ENCODE measurements at places on chromosomes 3 and 15.

DNA sequence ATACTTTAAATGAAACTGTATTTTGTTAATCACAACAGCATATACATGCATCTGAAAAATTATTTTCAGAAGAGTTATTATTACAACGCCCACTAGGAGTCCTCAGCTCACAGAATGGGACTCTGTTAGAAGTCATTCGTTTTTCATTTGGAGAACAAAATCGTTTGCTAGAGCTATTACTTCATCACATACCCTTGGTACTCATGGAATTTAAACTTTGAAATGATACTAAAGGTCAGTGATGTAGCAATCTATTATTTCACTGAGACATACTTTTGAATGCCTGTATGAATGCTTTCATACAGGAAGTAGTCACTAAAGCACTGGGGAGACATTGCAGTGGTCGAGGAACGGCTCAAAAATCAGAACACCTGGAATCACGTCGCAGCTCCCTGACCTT lies 198.1 kb downstream of the MBNL1 start:
- DNase-seq = peak; percentile 43

- DNase-seq = no peak
Measured at GRCh38 chr3:127884041-127884440, 31.0 kb upstream of the KBTBD12 start.

DNA sequence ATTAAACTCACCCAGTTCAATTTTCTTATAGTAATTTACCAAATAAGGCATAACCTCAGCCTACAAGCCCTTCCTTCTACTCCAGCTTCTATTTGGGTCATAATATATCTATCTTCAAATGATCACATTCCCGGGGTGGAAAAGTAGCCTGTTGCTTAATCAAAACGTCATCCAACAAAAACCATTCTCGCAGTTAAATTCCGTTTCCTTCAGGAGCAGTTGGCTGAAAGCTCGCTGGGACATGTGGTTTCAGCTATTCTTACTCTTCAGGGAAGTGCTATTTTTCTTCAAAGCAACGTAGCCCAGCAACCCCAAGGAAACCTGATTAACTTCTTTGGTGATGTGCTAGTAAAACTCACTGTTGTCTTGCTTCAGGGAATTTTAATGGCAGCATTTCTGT lies 59.6 kb downstream of the MAGI1 start:
- DNase-seq = no peak

- no peak for DNase-seq
Measured at GRCh38 chr15:39438799-39439592, 141.9 kb upstream of the THBS1 start.

DNA sequence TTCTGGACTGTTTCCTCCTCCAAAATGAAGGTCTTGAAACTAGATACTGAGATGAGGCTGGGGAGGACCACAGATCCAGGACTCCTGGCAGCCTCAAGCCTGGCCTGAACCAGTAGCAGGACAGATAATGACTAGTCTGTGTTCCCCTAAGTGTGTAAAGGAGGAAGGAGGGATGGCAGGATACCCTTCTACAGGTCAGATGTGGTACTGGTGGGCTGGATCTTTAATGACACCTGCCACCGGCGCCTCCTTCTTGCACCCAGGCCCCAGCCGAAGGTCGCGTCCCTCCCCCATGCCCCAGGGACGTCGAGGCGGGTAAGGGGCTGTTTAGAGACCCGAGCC lies 556 bp downstream of the USP19 start:
- no peak for DNase-seq

GRCh38 chr3:141945726-141946485 lies 69.5 kb downstream of the ATP1B3 start:
- no peak for DNase-seq

DNA sequence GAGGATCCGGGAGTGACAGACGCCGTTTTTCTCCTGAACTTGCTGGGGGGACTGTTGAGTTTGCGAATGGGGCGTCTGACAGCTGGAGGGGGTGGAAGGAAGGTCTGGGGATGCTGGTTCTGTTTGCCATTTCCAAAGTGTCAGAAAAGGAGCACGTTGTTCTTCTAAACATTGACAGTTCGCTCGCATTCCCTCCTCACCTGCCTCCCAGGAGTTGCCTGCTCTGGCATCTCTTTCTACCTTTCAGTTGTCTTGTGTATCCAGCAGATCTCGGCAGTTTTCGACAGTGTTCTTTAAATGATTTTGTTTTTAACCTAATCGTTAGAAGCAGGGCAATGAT lies 829 bp downstream of the SELENOT start:
- no peak for DNase-seq

DNA sequence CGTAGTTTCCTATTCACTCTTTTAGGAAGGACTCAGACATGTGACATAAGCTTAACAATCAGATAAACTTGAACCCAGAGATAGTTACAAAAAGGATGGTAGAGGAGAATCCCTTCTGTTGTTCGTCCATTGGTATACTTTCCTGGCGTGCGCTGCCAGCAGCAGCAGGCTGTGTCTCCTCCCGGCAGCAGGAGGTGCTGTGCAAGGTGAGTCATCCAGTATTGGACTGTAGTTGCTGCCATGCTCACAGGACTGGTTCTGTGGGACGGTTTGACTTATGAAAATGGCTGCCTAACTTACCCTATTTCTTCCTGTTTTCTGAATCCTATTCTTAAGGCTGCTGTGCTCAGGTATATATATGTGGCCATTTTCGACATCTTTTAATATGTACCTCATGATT lies 253.4 kb upstream of the LRRC3B start:
- no peak for DNase-seq

- no peak for DNase-seq
Measured at GRCh38 chr3:116083683-116084082, 361.6 kb downstream of the LSAMP start.

DNA sequence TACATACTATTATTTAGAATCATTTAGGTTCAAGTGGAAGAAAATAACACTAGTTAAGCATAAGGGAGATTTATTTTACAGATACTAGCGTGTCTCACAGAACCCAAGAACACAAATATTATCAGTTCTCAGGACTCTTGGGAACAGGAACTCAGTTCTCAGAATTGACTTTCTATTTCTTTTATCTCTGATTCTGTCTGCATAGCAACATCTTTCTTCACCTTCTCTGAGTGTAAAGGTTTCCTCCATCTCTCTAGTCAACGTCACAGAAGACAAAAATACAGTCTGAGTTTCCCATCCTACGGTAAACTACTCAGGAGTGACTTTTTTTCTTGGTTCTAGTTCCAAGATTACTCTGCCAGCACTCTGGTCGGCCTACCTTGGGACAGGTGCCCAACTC lies 220.0 kb downstream of the SV2B start:
- DNase-seq = no peak

DNA sequence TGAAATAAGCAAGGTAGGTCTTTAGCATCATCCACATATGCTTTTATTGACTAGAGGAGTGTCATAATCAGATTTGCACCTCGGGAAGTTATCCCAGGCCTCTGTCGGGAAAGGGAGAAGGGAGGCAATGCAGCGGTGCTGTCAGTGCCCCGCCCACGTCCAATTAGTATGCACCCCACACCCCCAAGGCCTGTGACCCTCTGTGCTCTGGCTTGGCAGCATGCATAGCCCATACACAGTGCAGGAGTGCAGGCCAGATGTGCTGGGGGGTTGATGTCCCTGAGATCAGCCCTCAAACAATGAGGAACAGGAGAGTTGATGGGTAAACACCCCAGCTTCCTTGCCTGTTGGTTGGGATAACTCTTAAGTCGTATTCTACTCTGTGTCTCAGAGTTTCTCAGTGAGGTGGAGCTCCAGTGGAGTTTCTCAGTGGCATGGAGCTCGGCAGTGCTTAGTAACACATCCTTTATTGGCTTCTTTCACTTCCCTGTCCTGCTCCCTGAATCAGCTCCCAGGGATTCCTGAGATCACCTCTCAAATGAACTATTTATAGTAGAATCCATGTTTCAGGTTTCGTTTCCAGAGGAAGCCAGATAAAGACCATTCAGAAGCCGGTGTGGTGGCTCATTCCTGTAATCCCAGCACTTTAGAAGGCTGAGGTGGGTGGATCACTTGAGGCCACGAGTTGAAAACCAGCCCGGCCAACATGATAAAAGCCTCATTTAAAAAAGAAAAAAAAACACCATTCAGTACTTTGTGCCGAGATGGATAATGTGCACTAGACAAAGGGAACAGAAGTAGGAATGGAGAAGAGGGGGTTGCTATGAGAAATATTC lies 26.7 kb upstream of the NDUFB4 start:
- DNase-seq = no peak

GRCh38 chr3:128730471-128730870 lies 4.5 kb downstream of the RAB7A start:
- DNase-seq = peak; percentile 17

- DNase-seq = no peak
Measured at GRCh38 chr15:73246898-73247297, 121.9 kb downstream of the HCN4 start.

DNA sequence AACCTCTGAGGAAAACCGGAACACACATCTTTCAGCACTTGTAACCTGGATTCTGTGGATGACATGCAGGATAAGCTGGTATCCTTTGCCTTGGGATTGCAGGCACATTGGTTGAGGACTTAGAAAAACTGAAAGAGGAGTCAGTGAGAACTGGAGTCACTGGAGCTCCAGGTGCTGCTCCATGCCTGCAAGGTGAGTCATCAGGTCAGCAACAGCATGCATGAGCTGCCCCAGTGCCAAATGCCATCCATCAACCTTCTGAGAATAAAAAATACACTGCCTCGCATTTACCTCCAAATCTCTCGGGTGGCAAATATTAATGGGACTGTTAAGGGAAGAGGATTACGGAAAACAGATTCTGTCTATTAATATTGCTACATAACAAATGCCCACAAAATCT lies 729.1 kb downstream of the NTRK3 start:
- no peak for DNase-seq

- DNase-seq = no peak
Measured at GRCh38 chr3:96753124-96753523, 61.3 kb upstream of the EPHA6 start.

- DNase-seq = no peak
Measured at GRCh38 chr3:162211470-162211869, 714.9 kb downstream of the OTOL1 start.

GRCh38 chr3:101676765-101677435 lies at the start of gene ZBTB11:
TSS of gene ZBTB11 (minus strand) at chr3:101677132. CDS start at chr3:101676914, 218 bp downstream.
- DNase-seq = peak; percentile 100

DNA sequence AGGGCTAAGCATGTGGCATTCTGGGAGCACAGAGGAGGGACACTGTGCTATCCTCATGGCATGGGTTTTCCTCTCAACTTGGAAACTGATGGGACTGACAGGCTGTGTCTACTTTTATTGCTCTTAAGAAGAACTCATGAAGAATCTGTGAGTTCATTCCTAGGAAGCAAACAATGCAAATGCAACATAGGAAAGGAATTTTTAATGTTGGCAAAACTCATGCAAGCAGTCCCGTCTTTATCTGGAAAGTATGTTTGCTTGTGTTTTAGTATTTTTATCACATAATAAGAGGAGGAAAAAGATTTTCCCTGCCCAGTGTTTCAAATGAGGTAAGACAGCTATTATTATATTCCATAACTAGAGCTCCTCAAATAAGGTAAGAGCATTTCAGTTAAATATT lies 89.7 kb downstream of the TRIM42 start:
- DNase-seq = no peak

DNA sequence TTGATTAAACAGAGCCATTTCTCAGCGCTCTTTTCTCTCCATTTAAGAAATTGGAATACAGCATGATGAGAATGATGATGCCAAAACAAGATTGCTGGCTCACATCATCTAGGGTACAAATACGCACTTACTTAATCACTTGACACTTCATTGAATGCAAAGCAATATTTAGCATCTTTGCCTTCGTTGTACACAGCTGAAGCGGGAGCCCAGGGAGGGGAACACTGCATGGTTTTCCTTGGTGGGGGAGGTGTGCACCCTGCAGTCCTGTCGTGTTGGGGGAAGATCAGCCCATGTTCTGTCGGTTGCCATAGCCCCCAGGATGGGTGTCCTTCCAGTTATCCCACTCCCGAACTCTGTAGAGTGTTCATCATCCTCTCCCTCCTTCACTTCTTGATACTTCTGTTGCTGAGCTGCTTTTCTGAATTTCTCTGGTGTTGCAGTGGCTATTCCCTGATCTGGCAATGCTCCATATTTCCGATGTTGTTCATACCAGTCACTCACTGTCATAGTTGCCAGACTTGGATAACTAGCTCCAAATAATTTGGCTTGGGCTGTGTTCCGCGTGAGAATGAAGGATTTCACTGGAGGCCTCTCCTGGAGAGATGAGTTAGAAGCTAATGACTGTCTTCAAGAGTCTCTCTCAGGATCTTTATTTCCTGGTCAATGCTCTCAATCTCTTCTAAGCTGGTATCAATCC lies 50.1 kb upstream of the DYNC1LI1 start:
- no peak for DNase-seq

DNA sequence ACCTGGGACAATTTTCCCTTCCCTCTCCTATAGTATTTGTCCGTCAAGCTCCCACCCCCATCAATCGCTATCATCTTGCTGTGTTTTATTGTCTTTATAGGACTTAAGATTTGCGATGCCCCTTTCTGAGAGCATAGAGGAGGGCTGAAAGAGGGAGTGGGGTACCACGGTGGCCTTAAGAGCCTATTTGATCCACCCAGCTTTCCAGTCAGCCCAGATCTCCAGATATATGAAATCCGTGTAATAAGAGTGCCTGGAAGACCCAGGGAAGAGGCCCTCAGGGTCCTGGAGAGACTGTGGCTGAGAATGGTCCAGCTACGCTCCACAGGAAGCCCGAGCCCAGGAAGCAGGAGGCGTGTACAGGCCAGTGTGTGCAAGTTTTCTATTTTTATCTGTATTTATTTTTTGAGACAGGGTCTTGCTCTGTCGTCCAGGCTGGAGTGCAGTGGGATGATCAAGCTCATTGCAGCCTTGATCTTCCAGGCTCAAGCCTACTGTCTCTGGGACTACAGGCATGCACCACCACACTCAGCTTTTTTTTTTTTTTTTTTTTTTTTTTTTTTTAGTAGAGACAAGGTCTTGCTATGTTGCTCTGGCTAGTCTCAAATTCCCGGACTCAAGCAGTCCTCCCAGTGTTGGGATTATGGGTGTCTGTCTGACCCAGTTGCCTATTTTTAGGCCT lies 964 bp upstream of the NCKIPSD start:
- no peak for DNase-seq

- no peak for DNase-seq
Measured at GRCh38 chr3:105515372-105515771, 148.7 kb downstream of the ALCAM start.

GRCh38 chr15:24633082-24633481 lies 42.5 kb upstream of the NPAP1 start:
- no peak for DNase-seq

GRCh38 chr3:134260987-134261386 lies 10.3 kb upstream of the RYK start:
- no peak for DNase-seq

GRCh38 chr3:32077260-32078084 lies 28.9 kb upstream of the GPD1L start:
- DNase-seq = no peak

- DNase-seq = no peak
Measured at GRCh38 chr15:92101708-92102394, 248.3 kb downstream of the SLCO3A1 start.

All from CD4-positive, CD25-positive, alpha-beta regulatory T cell (primary cell).